Stimulated activated CD4-positive, alpha-beta T cell treated with anti-CD3 and anti-CD28 coated beads, Interleukin-15, amount 100 ng/mL, for 48 hours (primary cell): ENCODE measurements at places on chromosomes 4 and X.

- no peak for DNase-seq
Measured at GRCh38 chr4:82043081-82043808, 330.5 kb downstream of the HNRNPD start.

DNA sequence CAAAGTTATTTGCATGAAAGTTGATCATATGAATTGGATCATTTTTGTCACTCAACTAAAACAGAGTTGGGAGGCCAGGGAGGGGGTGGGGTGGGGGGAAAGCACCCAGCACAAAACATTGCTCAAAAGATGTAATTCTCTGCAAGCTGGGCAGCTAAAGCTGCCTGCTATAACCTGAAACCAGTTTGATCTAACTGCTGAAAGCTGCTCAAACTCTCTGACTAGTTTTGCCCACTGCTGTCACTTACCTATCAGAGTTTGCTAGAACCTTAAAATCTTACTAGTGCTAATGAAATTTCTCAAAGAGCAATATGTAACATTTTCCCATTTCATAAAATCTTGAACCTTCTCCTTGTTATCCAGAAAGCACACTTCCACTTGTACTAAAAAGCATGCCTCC is 10.4 kb downstream of the CXCL8 start:
- no peak for DNase-seq

GRCh38 chr4:112946127-112946526 is 103.3 kb upstream of the ANK2 start:
- DNase-seq = no peak

DNA sequence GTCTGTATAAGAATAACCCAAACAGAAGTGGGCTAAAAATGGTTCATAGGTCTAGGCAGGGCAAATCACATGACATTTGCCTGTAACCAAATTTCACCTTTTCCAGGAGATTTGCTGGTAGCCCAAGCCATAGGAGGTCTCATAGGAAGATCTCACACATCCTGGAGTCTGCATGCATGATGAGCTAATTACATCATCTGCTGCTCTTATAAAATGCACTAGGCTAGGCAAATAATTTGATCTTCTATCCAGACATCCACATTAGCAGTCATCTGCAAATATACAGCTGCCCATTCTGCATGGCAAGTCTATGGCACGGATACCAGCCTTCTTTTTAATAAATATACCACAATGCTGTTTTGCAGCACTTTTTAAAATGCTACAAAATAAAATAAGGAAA is 87.2 kb downstream of the MAPK10 start:
- no peak for DNase-seq
